ENCODE measurements at places on chromosomes 7 and 10.

DNA sequence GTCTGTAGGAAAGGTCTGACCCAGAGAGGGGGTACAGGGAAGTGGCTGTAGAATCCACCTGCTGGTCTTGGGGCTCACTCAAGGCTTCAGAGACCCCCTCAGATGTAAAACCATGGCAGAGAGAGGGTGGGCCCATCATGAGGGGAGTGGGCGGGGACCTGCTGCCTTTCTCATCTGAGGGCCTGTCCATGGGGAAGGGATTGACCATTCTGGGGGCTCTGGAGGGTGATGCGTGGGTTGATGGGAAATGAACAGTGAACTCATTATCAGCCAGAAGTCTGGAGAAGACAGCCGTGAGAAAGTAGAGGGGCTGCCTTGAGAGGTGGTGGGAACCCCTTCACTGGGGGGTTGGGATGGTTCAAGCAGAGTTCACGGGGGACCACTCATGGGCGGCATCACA is 66.8 kb downstream of the MINDY4 start:
- DNase-seq: no peak

GRCh38 chr7:116740755-116741462 is 68.9 kb downstream of the MET start:
- no peak for DNase-seq

GRCh38 chr7:155820246-155820645 is 8.0 kb upstream of the SHH start:
- no peak for DNase-seq

- DNase-seq: no peak
These were observed 32.4 kb upstream of the PWWP2B start for GRCh38 chr10:132364594-132364970.

- no peak for DNase-seq
These were observed 84.0 kb upstream of the BTBD16 start for GRCh38 chr10:122186816-122187810.

GRCh38 chr10:72186258-72186981 is 29.4 kb upstream of the ANAPC16 start:
- DNase-seq: peak; percentile 56

DNA sequence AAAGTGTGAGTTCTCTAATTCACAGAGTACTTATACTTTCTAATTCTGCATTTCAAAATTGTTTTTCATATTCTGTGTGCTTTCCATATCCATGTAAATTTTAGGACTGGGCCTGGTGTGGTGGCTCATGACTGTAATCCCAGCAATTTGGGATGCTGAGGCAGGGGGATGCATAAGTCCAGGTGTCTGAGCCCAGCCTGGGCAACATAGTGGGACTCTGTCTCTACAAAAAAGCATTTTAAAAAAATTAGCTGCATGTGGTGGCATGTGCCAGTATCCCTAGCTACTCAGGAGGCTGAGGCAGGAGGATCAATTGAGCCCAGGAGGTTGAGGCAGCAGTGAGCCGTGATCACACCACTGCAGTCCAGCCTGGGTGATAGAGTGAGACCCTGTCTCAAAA is 382.6 kb upstream of the AKR1E2 start:
- no peak for DNase-seq

DNA sequence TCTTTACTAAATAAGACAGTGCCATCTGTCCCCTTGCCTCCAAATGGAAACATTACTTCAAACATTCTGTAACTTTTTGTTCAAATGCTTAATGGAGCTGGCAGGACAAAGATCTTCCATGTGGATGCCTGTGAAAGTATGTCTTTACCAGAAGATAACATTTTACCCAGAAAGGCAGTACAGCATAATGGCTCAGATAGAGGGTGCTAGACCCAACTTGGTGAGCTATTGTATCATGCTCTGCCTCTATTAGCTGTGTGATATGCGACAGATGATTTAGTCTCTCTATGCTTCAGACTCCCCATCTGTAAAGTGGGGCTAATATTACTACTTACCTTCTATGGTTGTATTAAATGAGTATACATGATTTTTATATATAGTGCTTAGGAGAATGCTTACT is 8.8 kb upstream of the SMKR1 start:
- DNase-seq: no peak
